Kasumi-1 (cell line): ENCODE measurements at places on chromosomes 11 and 22.

GRCh38 chr11:128496692-128497060 is 90.7 kb downstream of the ETS1 start:
- DNase-seq: no peak

DNA sequence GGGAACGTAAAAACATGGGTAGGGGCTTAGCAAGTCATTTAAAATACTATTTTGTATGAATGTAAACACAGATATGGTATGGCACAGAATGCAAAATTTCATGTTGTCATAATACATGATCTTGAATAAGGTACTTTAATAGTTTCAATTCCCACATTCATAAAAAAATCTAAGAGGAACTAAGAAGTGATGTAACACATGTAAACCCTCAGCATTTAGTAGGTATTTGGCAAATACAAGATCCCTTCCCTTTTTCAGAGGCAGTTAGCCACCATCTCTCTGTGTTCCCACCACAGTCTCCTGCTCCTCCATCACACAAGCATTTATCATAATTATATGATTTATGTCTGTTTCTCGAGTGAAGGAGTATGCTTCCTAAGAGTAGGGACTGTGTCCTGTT is 251.8 kb downstream of the TENM4 start:
- no peak for DNase-seq

GRCh38 chr22:39974065-39974464 is 13.9 kb downstream of the TMA7B start:
- no peak for DNase-seq

GRCh38 chr22:38964989-38965388 is 7.6 kb downstream of the APOBEC3A start:
- no peak for DNase-seq

DNA sequence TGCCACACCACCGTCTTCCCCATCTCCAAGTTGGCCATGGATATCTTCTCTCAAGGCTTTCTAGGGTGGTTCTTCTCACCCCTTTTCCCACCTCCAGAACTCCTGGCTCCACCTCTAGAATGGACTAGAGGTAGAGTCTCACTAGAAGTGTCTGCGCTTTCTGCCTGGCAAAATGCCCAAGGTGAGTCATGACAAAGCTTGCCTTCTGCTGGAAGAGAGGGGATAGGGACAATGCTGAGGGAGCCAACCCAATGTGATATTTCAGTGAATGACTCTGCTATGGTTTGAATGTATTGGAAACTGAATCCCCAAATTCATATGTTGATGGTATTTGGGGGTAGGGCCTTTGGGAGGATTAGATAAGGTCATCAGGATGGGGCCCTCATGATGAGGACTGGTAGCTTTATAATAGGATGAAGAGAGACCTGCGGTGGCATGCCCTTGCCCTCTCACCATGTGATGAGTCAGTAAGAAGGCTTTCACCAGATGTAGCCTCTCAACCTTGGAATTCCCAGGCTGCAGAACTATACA is 4.1 kb upstream of the CD82 start:
- no peak for DNase-seq

- no peak for DNase-seq
Measured at GRCh38 chr11:115739146-115739545, 234.9 kb upstream of the CADM1 start.

DNA sequence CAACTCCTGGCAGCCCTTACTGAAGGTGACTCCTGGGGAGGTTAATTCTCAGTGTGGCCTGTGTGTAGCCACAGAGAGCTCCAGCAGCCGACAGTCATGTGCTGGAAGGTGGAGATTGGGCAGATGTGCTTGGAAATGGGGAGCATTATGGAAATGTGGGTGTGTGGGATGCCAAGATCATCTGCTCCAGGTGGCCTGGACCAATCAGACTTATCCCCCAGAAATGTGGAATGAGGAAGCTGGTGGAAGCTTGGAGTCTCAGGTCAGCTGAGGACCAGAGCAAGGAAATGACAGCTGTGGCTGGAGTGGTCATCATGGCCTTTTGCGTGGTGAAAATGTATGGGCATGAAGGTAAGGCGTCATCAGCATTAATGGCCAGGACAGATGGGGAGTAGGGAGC is 234.0 kb downstream of the MIAT start:
- no peak for DNase-seq

- no peak for DNase-seq
Measured at GRCh38 chr11:101949680-101950220, 33.4 kb upstream of the ANGPTL5 start.

DNA sequence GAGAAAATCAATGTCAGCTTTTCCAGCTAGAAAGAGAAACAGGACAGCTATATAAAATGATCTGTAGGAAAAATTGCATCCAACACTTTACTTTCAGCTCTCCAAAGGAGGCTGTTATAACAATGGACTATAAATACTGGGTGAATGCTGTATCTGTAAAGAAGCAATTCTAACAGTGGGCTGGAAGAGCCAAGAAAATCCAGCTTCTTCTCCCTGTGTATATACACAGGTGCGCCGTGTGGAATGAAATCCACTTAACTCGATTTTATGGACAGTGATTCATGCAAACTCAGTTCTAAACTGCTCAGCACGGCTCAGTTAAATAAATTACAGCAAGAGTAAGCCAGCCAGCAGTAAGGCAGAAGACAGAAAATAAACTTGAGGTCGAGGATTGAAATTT is 32.5 kb upstream of the LMO2 start:
- no peak for DNase-seq

DNA sequence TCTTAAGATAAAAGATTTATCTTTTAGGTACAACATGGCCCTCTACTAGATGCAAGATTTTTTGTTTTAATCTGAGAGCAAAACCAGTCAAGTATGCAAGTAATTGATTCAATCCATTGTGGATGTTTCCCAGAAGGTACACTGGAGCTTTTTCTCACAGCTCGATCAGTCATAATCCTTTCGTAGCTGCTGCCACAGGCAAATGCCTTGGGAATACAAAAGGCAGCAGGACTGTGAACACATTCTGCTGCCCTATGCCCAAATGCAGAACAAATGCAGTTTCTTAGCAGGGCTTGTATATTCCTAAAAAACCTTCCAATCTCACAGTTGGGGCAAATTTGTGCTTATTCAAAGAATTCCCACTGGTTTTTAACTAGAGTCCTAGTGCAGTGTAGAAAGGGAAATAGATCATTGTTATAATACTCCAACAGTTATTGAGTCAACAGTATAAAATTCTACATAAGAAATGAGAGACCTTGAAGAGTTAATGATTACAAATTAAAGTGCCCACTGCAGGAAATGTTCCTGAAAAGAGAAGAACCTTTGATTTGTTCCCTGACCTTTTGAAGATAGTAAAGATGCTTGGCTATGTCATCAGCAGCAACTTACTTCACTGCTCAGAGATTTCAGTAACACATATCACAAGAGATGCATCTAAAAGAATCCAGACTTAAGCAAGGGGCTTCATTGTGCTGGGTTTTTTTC is 14.1 kb downstream of the LPXN start:
- no peak for DNase-seq

GRCh38 chr22:37560608-37561211 is 430 bp downstream of the CDC42EP1 start:
- no peak for DNase-seq

DNA sequence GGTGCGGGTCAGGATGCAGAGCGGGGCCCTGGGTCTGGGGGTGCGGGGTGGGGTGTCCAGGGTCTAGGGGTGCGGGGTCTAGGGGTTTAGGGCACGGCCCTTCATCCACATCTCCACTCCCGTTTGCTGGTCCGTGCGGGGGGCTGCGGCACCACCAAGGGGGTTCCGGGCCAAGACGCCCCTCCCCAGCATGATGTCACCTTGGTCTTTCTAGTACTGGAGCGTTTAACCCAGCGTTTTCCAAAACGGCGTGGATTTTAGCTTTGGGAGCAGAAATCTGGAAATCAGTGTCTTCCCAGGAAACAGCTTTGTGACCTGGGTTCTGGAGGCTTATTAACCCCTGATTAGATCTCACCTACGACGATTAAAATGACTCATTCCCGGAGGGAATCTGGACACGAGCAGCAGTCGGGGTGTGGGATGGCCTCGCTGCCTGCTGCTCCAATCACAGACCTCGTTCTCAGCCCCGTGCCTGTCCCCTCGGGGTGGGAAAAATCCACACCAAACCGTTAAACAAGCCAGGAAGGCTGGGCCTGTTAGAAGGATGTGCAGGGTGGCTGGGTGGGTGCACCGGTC is 759 bp downstream of the AP2A2 start:
- no peak for DNase-seq

- DNase-seq: no peak
Measured at GRCh38 chr11:70732023-70732880, 333.9 kb downstream of the CTTN start.

DNA sequence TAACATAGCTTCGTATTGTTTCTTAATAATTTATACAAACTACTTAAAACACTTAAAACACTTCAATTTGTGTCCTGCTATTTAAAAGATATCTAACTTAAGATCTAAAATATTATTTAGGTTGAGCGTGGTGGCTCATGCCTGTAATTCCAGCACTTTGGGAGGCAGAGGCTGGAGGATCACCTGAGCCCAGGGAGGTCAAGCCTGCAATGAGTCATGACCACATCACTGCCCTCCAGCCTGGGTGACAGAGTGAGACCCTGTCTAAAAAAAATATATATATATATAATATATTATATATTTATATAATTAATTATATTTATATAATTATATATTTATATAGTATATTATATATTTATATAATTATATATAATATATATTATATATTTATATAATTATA is 4.2 kb upstream of the CTR9 start:
- no peak for DNase-seq

DNA sequence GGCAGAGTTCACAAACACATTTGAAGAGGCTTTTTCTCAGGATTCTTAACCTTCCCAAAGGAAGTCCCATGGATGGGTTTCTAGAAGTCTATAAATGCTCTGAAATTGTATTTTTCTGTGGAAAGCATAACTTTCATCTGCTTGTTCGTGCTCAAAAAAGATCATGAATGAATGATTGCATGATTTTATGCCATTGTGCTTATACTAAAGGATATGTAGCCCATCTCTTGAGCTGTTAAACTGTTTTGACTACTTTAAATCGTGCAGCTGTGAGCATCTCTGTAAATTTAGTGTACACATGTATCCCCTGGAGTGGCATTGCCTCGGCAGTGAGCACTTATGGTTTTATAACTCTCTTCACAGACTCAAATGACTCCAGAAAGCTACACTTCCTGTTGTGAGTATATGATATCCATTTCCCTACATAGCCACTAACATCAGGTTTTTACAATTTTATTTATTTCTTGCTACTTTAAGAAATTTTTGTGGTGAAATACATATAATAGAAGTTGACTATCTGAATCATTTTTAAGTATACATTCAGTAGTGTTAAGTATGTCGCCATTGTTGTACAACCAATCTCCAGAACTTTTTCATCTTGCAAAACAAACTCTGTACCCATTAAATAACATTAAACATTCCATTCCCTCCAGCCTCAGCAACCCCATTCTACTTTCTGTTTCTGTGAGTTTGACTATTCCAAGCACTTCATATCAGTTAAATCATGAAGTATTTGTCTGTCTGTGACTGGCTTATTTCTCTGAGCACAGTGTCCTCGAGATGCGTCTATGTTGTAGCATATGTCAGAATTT is 8.0 kb downstream of the NEAT1 start:
- DNase-seq: no peak

DNA sequence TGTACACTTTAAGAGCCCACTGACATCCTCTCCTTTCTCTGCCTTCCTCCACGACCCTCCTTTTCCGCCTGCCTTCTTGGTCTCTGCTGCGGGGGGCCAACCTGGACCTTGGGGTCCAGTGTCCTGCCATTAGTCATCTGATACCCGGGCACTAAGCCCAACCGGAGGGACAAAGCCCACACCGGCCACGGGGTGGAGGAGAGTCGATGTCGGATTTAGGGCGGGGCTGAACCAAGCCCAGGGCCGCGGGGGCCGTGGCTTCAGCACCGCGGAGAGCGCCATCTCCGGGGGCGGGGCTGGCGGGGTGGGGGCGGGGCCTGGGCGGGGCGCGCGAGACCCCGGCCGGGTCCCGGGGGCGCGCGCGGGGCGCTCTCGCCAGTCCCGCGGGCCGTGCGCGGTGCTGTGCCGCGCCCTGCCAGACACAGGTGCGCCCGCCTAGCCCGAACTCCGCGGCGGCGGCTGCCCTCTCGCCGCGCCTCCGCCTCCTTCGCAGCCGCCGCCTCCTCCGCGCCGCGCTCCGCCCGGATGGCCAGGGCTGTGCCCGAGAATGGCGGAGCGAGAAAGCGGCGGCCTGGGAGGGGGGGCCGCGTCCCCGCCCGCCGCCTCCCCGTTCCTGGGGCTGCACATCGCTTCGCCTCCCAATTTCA is at the start of gene MAPK8IP1:
Gene MAPK8IP1 (plus strand): TSS at position 378 of the 647 bp plus-strand sequence. CDS start 170 bp downstream, at position 548.
- peak; percentile 42 for DNase-seq

- no peak for DNase-seq
Measured at GRCh38 chr11:69904161-69904973, 85.2 kb upstream of the FGF3 start.

DNA sequence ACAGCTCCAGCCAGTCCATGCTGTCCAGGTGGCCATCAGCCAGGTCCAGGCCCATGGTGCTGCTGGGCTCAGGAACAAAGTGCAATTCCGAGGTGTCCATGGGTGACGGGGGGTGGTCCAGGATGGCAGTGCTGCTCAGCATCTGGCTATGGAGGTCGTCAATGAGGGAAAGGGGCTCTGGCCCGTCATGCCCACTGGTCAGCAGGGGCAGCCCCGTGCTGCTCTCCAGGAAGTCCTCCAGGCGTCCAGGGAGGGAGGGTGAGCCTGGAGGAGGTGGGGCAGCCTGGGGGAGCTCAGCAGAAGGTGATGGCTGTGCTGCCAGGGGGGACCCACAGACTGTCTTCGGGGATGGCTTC is 41.1 kb downstream of the SGSM3 start:
- no peak for DNase-seq

- no peak for DNase-seq
Measured at GRCh38 chr22:32343941-32344340, 13.7 kb upstream of the RFPL3 start.

- DNase-seq: no peak
Measured at GRCh38 chr22:38951734-38952133, 5.7 kb upstream of the APOBEC3A start.

GRCh38 chr11:32960553-32961164 is 55.0 kb upstream of the DEPDC7 start:
- peak; percentile 60 for DNase-seq

- no peak for DNase-seq
Measured at GRCh38 chr22:26215736-26216135, 46.5 kb downstream of the SEZ6L start.

- DNase-seq: no peak
Measured at GRCh38 chr11:30454111-30454510, 131.2 kb downstream of the ARL14EP start.

- no peak for DNase-seq
Measured at GRCh38 chr22:17149076-17149815, 9.8 kb downstream of the HDHD5 start.

DNA sequence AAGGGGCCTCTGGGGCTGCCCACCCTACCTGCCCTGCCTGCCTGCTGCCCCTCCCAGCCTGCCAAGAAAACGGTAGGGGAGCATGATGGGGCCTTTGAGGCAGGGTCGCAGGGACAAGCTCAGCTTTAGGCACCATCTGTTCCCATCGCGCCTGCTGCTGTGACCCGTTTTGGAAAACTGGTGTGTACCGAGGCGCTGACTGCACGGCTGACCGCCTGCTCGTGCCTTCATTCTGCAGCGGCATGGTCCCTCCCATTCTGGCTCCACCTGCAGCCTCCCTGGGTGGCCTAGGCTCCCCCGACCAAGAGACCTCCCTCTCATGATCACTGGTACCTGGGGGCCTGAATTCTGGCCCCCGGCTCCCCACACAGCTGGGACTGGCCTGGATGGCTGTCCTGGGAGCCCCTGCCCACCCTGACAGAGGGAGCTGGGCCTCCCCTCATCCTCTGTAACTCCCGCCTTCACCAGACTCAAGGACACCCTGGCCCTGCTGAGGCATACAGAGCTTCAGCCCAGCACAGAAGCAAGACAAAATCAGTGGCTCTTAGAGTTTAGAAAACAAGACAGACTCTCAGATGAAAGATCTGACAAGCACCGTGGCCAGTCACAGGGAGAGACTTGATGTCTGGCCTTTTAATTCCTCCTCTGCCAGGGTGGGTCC is 6.5 kb upstream of the MYRF start:
- no peak for DNase-seq
